ENCODE measurements at places on chromosomes 3 and 15.

DNA sequence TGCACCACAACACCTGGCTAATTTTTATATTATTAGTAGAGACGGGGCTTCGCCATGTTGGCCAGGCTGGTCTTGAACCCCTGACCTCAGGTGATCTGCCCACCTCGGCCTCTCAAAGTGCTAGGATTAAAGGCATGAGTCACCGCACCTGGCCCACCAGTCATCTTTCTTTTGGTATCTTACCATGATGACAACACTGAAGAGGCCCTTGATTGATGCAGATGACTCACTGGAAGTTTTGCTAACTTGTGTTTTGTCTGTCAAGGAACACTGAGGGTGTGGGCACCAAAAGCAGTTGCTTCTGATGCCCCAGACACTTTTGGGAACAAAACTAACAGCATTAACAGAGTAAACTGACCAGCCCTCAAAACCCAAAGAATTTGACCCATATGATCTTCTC, 88.3 kb downstream of the MYO5A start:
- no peak for DNase-seq

GRCh38 chr3:24985668-24986067, 442.4 kb upstream of the RARB start:
- no peak for DNase-seq

GRCh38 chr15:77266708-77267386, 153.1 kb downstream of the PEAK1 start:
- DNase-seq: no peak

DNA sequence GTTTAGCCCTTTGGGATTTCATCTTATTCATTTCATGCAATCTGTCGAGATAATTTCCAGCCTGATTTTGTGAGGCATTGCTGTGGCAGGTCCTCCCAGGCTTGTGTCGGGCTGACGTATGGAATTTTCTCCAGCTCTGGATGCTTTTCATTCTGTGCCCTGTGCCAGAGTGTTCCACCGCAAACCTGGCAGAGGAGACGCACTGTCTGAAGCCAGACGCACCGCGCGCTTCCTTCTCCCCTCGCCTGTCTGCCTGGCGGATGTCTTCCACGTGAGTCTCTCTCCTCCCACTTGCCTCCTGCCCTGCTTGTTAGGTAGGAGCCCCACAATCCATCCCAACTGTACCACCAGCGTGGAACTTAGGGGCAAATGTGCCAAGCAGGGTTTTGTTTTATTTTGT, 20.1 kb upstream of the GLCE start:
- DNase-seq: no peak

DNA sequence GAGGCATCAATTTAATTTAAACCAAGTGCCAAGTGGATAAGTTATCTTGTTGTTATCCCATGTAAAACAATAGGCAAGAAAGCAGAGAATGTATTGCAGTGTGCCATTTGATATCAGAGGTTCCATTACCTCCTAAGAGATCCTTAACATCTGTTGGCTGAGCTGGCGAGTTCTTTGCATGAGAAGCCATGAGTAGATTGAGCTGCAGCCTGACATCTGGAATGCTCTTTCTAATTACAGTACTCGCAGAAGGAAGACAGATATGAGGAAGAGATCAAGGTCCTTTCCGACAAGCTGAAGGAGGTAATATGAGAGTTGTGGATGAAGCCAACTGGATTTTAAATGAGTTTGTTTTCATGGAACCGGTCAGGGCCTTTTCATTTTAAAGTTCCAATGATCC, 19.4 kb downstream of the TPM1 start:
- DNase-seq: no peak

DNA sequence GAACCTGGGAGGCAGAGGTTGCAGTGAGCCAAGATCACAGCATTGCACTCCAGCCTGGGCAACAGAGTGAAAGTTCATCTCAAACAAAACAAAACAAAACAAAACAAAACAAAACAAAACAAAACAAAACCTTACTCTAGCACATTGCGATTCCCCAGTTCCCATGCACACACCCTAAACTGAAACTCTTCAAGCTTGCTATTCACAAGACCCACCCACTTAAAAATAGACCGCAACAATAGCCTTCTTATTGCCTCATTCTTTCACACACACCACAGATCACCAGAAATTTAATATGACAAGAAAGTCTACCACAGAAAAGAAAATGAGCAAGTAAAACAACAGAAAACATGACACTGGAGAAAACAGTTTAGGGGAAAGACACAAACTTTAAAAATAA, 598.4 kb downstream of the FHIT start:
- DNase-seq: no peak

GRCh38 chr3:36418296-36418695, 38.0 kb downstream of the STAC start:
- DNase-seq: no peak

DNA sequence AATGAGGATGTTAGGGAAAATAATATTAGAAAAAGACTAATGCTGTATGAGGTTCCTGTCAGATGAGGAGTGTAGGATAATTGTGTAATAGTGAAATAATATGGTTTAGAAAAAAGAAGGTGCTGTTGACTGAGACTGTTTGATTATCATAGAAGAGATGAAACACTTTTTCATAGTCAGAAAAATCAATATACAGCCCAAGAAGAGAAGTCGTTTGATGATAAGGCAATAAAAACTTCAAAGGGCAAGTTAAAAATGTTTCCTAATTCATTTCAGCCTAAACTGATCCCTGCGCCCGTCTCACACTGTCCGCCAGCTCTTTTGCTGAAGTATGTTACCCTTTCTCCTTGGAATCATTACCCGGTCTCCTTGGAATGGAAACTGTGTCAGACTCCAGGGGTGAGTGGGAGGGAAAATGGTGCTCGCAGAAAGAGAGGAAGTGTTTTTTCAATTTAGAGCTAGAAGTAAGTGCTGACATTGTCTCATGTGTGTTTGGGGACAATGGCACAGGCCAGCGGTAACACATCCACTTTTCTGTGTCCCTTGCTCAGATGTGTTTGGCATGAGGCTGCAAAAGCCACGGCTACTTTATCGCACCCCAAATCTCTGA, 23.6 kb downstream of the DUT start:
- DNase-seq: no peak

DNA sequence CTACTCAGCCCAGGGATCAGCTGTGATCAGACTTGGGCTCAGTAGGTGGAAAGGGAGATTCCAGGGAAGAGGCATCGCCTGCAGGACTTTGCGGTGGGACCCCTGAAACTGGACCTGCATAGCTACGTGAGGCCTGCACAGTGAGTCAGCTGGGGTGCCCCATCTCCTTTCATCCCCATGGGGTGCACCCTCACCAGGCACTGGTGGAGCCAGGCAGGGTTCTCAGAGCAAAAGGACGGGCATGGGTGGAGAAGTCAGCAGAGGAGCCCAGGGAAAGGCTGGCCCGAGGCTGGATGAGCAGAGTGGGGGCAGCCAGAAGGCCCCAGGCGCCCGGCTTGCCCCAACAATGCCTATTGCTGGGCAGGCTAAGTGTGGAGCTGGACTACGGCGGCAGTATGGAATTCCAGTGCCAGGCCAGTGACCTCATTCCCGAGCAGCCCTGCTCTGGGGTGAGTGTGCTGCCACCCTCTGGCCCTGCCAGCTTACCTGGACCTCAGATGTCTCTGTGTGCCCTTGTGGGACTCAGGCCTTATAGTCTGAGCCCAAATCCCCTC, 19.7 kb downstream of the ACAA1 start:
- DNase-seq: no peak

DNA sequence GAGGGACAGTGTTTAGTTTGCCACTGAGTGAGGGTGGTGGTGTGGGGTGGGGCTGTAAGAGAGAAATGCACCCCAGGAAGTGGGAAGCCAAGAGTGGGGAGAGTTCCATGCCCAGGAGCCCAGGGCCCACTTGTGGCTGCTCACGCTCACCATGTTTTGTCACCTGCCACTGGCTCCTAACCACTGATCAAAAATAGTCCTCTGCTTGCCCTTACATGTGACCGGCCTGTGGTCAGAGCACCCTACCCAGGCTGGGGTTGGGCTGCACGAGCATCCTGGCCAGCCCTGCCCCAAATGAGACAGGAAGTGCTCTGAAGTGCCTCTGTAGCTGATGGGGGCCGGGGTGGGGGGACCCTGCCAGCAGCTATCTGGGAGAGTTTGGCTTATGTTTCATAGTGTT, 216.3 kb downstream of the RPLP1 start:
- DNase-seq: no peak

- DNase-seq: no peak
These were observed 296.7 kb downstream of the PTPRG start for GRCh38 chr3:61858054-61858453.

DNA sequence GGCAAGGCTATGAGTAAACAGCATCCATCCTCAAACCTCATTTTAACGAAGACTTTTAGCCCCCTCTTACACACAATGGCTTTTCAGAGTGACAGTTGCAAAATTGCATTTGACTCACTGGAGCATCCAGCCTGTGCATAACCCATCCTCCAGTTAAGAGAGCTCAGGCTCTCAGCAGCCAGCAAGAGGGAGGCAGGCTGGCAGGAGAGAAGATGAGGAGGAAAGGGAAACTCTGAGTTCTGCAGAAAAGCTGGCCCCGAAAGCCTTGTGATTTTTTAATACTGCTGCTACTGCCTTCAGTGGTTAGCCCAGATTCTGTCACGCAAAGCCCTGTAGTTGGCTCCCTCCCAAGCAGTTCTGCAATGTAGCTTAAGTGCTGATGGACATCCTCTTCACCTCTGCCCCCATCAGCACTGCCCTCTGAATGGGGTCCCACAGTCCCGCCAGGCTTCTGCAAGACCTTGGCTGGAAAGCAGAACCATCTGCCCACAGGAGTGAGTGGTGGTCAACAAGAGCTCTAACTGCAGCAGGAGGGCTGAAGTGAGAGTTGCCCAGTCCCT, 371.3 kb downstream of the EPHB1 start:
- DNase-seq: no peak

GRCh38 chr15:70717237-70717793, 46.0 kb downstream of the UACA start:
- DNase-seq: no peak

DNA sequence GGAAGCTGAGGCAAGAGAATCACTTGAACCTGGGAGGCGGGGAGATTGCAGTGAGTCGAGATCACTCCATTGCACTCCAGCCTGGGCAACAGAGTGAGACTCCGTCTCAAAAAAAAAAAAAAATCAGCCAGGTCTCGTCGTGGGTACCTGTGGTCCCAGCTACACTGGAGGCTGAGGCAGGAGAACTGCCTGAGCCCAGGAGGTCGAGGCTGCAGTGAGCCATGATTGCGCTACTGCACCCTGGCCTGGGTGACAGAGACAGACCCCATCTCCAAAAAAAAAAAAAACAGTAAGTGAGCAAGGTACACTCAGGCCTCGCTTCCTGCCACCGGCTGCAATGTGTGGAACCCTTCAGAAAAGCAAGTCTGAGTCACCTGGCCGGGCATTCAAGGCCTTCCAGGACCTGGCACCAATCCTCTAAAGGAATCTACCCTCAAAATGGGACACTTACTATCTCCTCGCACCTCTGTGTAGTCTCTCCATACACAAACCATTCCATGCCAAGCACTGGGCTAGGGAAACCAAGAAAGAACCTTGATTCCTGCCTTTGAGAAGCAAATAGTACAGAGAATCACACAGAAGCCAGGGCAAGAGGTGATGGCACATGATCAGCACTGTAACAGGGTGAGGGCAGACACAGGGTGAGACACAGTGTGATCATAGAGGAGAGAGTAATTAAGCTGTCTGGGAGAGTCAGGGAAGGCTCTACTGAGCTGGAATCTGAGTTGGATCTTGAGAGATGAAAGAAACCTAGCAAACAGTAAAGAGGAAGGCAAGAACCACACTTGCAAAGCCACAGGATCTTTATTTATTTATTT, 9.7 kb downstream of the SCAMP2 start:
- no peak for DNase-seq

- no peak for DNase-seq
These were observed 56.7 kb upstream of the NUDT16 start for GRCh38 chr3:131324923-131325322.

GRCh38 chr15:95192923-95193322, 961.6 kb downstream of the MCTP2 start:
- no peak for DNase-seq

DNA sequence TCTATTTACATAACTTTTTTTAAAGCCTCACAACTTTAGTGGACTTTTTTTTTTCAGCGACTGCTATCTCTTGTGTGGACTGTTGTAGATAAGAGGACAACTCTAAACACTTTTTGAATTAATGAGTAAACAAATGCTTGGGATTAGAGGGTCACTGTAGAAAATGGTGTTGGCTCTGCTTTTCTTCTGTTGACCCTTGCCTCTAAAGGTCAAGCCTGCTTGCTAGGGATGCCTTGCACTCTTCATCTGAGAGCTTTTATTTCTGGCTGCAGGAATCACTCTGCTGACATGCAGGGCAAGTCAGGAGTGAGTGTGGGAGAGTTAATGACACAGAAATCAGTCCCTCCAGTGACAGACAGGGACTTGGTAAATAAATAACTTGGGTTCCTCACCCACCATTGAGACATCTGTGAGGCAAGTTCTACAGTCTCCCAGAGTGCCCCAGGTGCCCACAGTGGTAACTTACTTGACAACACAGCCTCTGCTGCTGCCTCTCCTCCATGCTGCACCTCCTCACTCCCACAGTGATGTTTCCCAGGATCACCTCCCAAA, 390.1 kb downstream of the IL20RB start:
- DNase-seq: no peak

DNA sequence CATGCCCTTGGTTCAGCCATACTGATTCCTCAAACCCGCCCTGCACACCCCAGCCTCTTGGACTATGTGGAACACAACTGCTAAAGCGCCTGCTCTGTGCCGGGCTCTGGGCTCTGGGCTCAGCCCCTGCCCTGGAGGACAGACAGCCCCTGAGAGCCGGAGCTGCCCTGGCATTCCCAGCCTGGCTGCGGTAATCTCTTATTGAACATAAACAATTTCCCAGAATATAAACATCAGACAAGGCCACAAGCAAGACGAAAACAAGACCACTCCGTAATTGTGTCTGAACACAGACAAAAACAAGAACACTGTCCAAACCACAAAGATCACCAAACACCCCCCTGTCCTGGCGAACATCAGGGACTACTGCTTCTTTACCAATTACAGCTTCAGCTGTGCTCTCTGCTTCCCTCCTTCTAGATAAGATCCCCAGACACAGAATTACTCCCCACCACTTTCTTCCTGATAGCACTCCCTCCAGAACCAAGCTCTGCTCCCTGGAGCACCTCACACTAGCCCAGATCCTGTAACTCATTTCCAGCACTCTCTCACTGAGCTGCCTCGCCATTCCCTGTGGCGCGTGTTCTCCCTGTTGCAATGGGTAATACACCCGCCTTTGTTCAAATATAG, 57.1 kb upstream of the TLE3 start:
- DNase-seq: no peak

- no peak for DNase-seq
These were observed 6.0 kb downstream of the UBL7 start for GRCh38 chr15:74454764-74455500.

All from activated CD4-positive, CD25-positive, alpha-beta regulatory T cell treated with anti-CD3 and anti-CD28 coated beads, Interleukin-2, amount 50 U/mL, for 16 hours (primary cell).